ENCODE measurements at places on chromosomes 13 and 19.

DNA sequence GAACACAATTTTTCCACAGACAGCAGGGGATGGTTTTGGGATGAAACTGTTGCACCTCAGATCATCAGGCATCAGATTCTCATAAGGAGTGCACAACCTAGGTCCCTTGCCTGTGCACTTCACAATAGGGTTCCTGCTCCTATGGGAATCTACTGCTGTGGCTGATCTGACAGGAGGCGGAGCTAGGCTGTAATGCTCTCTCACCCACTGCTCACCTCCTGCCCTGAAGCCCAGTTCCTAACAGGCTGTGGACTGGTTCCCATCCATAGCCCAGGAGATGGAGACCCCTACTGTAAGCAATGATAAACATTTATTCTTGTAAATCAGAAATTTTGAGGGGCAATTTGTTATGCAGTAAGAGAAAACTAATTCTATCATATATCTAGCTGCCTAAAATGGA is 1234.7 kb downstream of the SLITRK1 start:
- DNase-seq = no peak

- DNase-seq = no peak
These were observed 1.5 kb downstream of the KCNN4 start for GRCh38 chr19:43779147-43779819.

DNA sequence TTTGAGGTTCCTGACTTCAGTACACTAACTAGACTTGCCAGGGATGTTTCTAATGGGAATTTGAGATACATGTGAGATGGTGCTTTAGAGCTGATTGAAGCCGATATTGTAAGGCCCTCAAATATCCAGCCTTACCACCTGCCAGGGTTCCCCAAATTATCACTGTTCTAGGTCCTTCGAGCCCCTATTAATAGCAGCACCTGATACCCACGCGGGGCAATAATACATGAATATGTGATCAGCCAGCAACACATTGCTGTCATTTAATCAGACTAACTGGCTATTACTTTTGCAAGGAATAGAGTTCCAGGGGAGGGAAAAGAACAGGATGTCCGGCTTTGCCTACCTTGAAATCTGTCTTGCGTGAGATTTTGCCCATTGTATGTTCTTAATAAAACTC is 5.1 kb downstream of the RGCC start:
- no peak for DNase-seq

DNA sequence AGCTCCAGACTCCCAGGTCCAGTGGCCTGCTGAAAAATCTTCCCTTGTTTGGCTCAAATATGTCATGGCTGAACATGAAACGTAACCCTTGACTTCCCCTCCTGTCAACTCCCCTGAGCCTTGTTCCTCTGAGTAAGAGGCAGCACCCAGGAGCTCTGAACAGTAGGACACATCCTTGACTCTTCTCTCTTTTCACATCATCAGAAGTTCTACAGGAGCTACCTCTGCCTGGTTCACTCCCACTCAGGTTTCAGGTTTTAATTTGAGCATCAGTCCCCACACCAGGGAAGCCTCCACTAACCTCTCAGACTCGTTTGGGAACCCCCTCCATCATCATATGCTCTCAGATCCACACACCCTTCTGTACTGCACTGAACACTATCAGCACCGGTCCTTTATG is 30.3 kb downstream of the ZNF823 start:
- no peak for DNase-seq

GRCh38 chr13:72805676-72806346 is 23.9 kb downstream of the PIBF1 start:
- DNase-seq = no peak
